ENCODE measurements at places on chromosomes 11 and 22. TPM values are rescaled to one million over a fixed set of nuclear protein-coding genes. Genes with fewer than 3 reads are reported as not detected.

DNA sequence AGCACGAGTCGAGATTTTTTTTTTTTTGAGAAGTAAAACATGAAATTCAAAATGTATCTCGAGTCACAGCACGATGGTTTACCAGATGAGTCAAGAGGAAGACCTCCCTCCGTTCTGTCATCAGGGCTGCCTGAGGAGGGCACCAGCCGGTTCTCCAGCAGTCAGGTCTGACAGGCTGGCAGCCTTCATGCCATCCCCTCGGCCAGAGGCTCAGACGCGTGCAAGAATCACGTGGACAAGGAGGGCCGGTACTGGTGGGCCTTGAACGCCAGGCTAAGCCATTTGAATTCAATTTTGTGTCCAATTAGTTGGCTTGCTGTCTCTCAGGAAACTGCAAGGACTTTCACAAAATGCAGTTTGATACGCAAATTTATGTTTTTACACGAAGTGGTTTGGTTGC is 1412.2 kb downstream of the BRD1 start:
- no peak for DNase-seq
- peaks cover 9% of the 10 kb centered on the region for H3K27me3 ChIP-seq
- H3K36me3 ChIP-seq = no peaks in the 10 kb centered on the region
- H3K4me3 ChIP-seq = no peak overlapping the region

GRCh38 chr11:107683807-107684206 is 28.0 kb downstream of the SLN start:
- H3K27ac ChIP-seq = no peak overlapping the region
- H3K36me3 ChIP-seq = no peaks in the 10 kb centered on the region
- no peak overlapping the region for H3K4me3 ChIP-seq
- no peaks in the 10 kb centered on the region for H3K27me3 ChIP-seq
- no peaks in the 10 kb centered on the region for H3K4me1 ChIP-seq

GRCh38 chr22:46969491-46969890 is 207.0 kb downstream of the TBC1D22A start:
- H3K4me1 ChIP-seq = peaks cover 9% of the 10 kb centered on the region
- DNase-seq = no peak
- H3K27me3 ChIP-seq = no peaks in the 10 kb centered on the region

GRCh38 chr22:22407061-22407460 is 101.5 kb downstream of the ZNF280B start:
- no peak overlapping the region for H3K27ac ChIP-seq
- no peaks in the 10 kb centered on the region for H3K36me3 ChIP-seq
- peaks cover 6% of the 10 kb centered on the region for H3K27me3 ChIP-seq

- H3K4me3 ChIP-seq = no peak overlapping the region
- no peak overlapping the region for H3K27ac ChIP-seq
- DNase-seq = no peak
- no peaks in the 10 kb centered on the region for H3K27me3 ChIP-seq
- no peaks in the 10 kb centered on the region for H3K36me3 ChIP-seq
These were observed 573.9 kb upstream of the CADM1 start for GRCh38 chr11:116078101-116078591.

- H3K27ac ChIP-seq = no peak overlapping the region
- H3K4me3 ChIP-seq = no peak overlapping the region
- DNase-seq = no peak
These were observed 3.1 kb downstream of the MOB2 start for GRCh38 chr11:1483445-1483961.

DNA sequence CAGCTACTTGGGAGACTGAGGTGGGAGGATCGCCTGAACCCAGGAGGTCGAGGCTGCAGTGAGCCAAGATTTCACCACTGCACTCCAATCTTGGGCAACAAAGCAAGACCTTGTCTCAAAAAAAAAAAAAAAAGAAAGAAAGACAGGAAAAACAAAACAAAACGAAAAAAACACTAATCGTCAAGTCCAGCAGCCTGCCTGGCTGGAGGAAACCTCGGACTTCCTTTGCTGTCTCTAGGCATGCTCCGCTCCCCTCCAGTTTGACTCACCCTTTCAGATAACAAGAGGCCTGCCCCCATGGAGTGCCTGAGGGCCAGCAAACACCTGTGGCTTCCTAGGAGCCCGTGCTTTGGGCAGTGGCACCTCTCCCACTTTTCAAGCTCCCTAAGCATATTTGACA is 28.8 kb upstream of the CHKA start:
- H3K27ac ChIP-seq = no peak overlapping the region
- peaks cover 33% of the 10 kb centered on the region for H3K4me1 ChIP-seq
- no peak for DNase-seq
- no peaks in the 10 kb centered on the region for H3K27me3 ChIP-seq

DNA sequence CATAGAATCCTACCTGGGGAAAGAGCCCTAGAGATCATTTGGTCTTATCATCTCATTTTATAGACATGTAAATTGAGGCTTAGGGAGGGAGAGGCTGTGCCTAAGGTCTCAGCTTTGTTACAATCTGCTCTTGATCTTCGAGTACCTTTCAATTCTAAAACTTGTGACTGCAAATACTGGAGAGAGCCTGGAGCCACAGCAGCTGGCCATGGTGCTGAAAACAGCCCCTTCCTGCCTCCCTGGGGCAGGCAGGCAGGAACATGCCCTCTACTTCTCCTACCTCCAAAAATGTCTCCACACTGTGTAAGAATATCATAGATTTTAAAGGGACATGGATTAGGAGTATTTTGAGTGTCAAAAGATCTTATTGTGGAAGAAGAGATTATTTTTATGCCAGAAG is 52.2 kb downstream of the C22orf42 start:
- peaks cover 27% of the 10 kb centered on the region for H3K36me3 ChIP-seq
- no peak for DNase-seq
- H3K4me3 ChIP-seq = no peak overlapping the region
- no peak overlapping the region for H3K27ac ChIP-seq
- H3K4me1 ChIP-seq = no peaks in the 10 kb centered on the region
- H3K27me3 ChIP-seq = no peaks in the 10 kb centered on the region

GRCh38 chr11:48091426-48092102 is 111.2 kb downstream of the PTPRJ start:
- no peaks in the 10 kb centered on the region for H3K36me3 ChIP-seq
- H3K27me3 ChIP-seq = no peaks in the 10 kb centered on the region
- H3K27ac ChIP-seq = no peak overlapping the region
- no peak overlapping the region for H3K4me3 ChIP-seq
- no peak for DNase-seq
- H3K4me1 ChIP-seq = peaks cover 52% of the 10 kb centered on the region

- no peak overlapping the region for H3K4me3 ChIP-seq
- H3K4me1 ChIP-seq = peaks cover 4% of the 10 kb centered on the region
- peaks cover 72% of the 10 kb centered on the region for H3K36me3 ChIP-seq
- DNase-seq = peak; percentile 67
These were observed 4.4 kb downstream of the TMEM258 start for GRCh38 chr11:61787928-61788491.

DNA sequence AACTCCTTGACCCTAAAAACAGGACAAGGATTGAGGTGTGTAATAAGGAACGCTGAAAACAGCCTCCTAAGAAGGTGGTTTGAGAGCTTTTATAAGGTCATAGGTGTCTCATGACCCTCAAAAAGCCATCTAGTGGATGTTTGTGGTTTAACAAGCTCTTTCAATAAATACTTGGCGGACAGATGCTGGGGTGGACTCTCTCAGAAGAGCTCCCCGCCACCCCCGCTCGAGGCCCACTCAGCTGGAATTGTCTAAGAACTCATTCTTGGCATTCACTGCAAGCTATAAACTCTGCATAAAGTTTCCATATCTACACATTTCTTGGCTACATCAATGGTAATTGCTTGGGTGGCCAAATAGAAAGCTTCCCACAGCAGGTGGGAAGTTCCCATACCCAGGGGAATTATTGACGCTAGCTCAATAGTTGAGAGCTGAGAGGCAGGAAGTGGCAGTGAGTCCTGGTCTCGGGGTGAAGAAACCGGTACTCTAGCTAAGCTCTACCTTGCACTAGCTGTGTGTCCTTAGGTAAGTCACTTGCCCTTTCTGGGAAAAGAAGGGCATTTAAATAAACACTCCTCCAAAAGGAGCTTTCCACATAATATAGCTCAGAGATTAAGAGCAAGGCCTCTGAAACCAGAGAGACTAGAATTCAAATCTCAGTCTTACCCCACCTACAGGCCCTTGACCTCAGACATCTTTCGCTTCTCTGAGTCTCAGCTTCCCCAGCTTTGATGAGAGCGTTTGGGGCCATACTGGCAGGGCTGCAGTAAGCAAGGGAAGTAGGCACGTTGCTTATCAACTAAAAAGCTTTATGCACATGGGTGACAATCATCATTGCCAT is 6.4 kb downstream of the MS4A15 start:
- no peaks in the 10 kb centered on the region for H3K27me3 ChIP-seq
- peaks cover 15% of the 10 kb centered on the region for H3K4me1 ChIP-seq
- H3K27ac ChIP-seq = no peak overlapping the region
- DNase-seq = no peak
- no peak overlapping the region for H3K4me3 ChIP-seq
- no peaks in the 10 kb centered on the region for H3K36me3 ChIP-seq

DNA sequence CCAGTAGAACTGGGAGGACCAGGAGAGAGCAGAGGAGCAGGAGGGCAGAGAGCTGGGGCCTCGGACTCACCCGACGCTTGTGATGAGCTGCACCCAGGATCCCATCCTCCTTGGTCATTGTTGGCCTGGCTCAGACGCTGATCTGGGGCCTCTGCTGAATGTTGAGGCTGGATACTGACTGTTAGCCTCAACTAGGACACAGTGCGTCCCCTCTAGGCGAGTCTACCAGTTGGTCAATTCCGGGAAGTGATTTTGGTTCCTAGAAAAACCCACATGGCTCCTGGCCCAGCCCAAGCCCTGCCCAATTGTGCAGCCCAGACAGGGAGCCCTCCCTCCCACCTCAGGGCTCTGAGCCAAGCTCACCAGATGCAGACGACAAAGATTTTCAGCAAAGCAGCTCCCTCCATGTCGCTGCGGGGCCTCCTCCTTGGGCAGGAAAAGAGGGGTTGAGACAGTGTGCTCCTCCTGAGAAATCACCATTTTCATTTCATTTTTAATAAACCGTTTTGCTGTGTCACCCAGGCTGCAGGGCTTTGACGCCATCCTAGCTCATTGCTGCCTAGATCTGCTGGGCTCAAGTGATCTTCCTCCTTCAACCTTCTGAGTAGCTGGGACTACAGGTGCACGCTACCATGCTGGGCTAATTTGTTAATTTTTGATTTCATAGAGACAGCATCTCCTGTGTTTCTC is at the start of gene APOL4:
Gene APOL4, minus strand, starts transcription at position 180 of the 690 bp plus-strand sequence. Its CDS starts 75 bp downstream, at position 105.
- H3K4me1 ChIP-seq = peaks cover 34% of the 10 kb centered on the region
- H3K27ac ChIP-seq = peak within 1 kb of the TSS; percentile 59
- peak; percentile 52 for DNase-seq
- no peaks in the 10 kb centered on the region for H3K36me3 ChIP-seq
- H3K27me3 ChIP-seq = no peaks in the 10 kb centered on the region

GRCh38 chr11:125407046-125407445 is 89.0 kb downstream of the FEZ1 start:
- peaks cover 50% of the 10 kb centered on the region for H3K27me3 ChIP-seq
- H3K27ac ChIP-seq = no peak overlapping the region
- peaks cover 5% of the 10 kb centered on the region for H3K4me1 ChIP-seq

DNA sequence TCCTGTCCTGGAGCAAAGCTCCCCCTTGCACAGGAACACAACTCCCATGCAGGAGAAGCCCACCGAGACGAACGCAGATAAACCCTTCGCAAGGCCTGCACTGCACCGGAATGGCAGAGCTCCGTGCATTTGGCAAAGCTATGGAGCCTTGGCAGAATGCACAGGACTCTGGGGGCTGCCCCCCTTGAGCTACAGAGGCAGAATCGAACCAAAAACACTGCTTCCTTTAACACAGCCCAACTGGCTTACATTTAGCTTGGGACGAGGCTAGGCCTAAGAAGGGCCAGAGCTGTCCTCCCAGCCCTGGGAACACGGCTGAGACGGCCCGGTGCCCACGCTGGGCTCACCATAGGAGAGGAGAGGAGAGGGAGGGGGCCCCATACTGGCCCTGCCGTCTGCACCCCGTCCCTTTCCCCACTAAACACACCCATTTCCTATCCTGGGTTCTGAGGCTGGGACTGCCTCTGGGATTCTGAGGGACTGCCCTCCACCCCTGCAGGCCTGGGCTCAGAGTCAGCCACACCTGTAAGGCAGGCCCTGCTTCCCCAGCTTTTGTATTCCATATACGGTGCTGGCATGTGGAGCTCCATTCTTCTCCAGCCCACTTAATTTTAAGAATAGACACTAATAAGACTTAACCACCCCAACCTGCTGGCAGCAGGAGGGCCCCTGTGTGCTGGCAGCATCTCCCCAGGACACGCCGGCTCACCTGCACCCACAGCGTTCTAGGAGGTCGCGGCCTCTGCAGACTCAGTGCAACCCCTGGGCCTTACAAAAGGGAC is 32.9 kb downstream of the PPM1F start:
- peaks cover 6% of the 10 kb centered on the region for H3K36me3 ChIP-seq
- H3K4me1 ChIP-seq = no peaks in the 10 kb centered on the region
- H3K4me3 ChIP-seq = no peak overlapping the region
- no peak overlapping the region for H3K27ac ChIP-seq
- no peak for DNase-seq

GRCh38 chr11:68116126-68116525 is 5.1 kb downstream of the CHKA start:
- no peaks in the 10 kb centered on the region for H3K27me3 ChIP-seq
- DNase-seq = peak; percentile 57
- H3K4me3 ChIP-seq = no peak overlapping the region
- H3K36me3 ChIP-seq = peaks cover 11% of the 10 kb centered on the region

GRCh38 chr11:119567688-119568582 is 145.0 kb upstream of the THY1 start:
- H3K27me3 ChIP-seq = no peaks in the 10 kb centered on the region
- H3K36me3 ChIP-seq = no peaks in the 10 kb centered on the region
- H3K27ac ChIP-seq = no peak overlapping the region
- DNase-seq = no peak
- H3K4me3 ChIP-seq = no peak overlapping the region

DNA sequence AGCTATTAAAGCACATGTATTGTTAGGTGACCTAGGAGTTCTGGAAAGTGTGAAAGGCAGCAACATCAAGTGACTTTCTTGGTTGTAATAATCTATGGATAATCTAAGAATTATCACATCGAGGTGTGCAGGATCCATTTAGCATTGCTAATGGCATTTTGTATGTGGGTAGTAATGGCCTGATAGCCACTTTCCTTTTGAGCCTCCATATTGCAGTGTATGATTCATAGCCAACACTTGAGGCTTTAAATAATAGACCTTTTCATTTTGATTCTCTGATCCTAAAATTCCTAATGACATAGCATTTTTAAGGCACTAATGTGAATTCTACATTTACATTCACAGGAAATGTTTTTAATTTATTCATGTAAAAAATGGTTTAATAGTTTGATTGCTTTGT is 759.4 kb downstream of the NELL1 start:
- H3K27ac ChIP-seq = no peak overlapping the region
- H3K36me3 ChIP-seq = no peaks in the 10 kb centered on the region

- H3K36me3 ChIP-seq = peaks cover 6% of the 10 kb centered on the region
- DNase-seq = no peak
- H3K4me1 ChIP-seq = peaks cover 5% of the 10 kb centered on the region
- H3K27ac ChIP-seq = no peak overlapping the region
- peaks cover 16% of the 10 kb centered on the region for H3K27me3 ChIP-seq
These were observed 69.7 kb downstream of the ETS1 start for GRCh38 chr11:128517451-128518230.

Gene TBC1D22A
- 21.5 TPM for polyA plus RNA-seq

Gene SSTR3
- 0.54 TPM for polyA plus RNA-seq
